ENCODE measurements at places on chromosomes 4 and X.

DNA sequence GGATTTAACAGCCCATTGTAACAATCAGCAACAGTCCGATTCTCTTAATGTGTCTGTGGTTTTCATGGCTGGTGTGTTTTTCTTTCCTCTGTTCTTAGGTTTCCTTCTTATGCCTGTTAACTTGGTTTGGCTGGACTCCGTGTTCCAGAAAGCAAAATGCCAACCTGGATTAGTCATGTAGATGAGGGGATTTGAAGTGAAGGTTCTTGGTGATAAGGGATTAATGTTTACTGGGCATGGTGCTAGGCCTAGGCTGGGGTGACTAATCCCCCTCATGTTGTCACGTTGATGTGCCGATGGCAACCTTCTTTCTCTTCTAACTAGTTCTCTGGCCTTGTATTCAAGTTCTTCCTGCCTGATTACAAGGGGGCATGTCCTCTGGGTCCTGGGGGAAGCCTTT lies 85.9 kb downstream of the REPS2 start:
- no peak for DNase-seq

GRCh38 chr4:119025420-119025819 lies 110.2 kb upstream of the MYOZ2 start:
- DNase-seq, result no peak

GRCh38 chrX:109600237-109600651 lies 24.7 kb downstream of the KCNE5 start:
- no peak for DNase-seq

GRCh38 chr4:42632653-42633382 lies 24.1 kb downstream of the ATP8A1 start:
- no peak for DNase-seq

DNA sequence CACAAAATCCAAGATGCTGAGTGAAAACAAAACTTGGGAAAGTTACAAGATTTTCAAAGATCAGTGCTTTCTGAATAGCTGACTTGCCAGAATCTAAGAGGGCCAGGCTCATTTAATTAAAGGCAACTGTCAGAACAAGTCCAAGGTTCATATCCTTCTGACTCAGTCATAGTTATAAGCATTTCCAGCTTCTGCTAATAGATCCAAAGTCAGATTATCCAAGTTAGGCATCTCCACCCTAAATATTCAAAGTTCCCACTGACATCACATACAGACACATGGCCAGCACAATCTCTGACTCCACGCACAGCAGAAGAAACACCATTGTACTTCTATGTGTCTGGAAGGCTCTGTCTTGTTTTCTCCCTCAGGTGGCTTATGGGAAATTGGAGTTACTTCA lies 41.8 kb downstream of the GASK1B start:
- DNase-seq, result no peak

- no peak for DNase-seq
Measured at GRCh38 chr4:87019898-87020297, 85.1 kb downstream of the AFF1 start.

Measured in activated CD4-positive, alpha-beta T cell treated with anti-CD3 and anti-CD28 coated beads for 24 hours (primary cell).